ENCODE measurements at places on chromosomes 13 and 19.

GRCh38 chr13:48944221-48944620, 31.5 kb upstream of the FNDC3A start:
- DNase-seq: no peak

- DNase-seq: peak; percentile 18
These were observed 197.1 kb downstream of the ITGBL1 start for GRCh38 chr13:101649488-101650126.

DNA sequence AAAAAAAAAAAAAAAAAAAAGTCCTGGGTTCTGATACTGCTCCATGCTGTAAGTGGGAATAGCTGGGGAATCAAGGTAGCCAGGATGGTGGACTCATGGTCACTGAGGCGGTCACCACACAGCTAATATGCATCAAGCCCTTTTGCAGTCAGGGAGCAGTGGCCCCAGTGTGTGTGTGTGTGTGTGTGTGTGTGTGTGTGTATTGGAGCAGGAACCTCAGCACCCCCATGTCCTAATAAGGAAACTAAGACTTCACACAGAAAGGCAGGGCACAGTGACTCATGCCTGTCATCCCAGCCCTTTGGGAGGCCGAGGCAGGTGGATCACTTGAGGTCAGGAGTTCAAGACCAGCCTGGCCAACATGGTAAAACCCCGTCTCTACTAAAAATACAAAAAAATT, 12.0 kb downstream of the B3GNT3 start:
- DNase-seq: no peak

GRCh38 chr13:71493189-71493588, 373.8 kb downstream of the DACH1 start:
- DNase-seq: no peak

DNA sequence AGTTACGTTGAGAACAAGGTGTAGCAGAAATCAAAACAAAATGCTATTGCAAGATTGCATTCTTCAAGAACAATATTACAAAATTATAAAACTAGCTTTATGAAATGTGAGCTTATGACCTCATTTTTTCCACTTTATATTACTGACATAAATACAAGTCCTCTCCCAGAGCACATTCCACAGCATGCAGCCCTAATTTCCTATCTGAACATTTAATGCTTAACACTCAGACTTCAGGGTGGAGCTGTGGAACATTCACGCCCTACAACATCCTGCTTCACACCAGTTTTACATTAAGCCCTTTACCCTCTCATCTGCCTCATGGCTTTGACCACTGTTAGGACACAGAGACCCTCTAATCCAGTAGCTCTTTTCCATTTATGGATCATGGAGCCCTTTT, 65.5 kb downstream of the EPSTI1 start:
- no peak for DNase-seq

DNA sequence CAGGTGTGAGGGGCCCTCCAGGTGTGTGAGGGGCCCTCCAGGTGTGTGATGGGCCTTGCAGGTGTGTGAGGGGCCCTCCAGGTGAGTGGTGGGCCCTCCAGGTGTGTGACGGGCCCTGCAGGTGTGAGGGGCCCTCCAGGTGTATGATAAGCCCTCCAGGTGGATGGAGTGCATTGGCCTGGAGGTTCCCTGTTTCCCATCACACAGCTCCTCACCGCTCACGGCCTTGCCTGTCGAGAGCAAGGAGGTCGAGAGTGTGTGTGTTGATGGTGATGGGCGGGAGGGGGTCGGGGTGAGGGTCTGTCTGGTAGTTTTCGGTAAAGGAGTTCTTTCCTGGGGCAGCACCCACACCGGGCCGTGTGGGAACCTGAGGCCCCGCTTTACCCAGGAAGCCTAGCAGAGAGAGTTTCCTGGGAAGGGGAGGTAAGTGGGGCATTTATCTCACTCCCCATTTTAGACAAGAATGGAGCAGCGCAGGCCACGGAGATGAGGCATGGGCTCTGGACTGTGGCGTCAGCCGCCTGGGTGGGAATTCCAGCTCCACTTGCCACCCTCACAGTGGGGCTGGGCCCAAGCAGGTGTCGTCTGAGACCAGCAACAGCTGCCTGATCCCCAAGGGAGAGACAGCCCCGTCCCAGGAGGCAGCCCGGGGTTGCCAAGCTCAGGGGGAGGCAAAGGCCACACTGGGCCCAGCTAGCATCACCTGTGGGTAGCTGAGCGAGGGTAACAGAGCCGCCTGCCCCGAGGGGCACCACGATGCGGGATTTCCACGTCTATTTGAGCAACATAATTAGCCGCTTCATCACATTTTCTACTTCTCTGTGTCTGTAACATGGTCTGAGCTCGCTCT, 10.9 kb upstream of the GAS6 start:
- DNase-seq: no peak

- DNase-seq: no peak
These were observed 66.4 kb upstream of the SERP2 start for GRCh38 chr13:44307255-44307654.

GRCh38 chr13:48977286-48977625, 1.5 kb downstream of the FNDC3A start:
- no peak for DNase-seq

DNA sequence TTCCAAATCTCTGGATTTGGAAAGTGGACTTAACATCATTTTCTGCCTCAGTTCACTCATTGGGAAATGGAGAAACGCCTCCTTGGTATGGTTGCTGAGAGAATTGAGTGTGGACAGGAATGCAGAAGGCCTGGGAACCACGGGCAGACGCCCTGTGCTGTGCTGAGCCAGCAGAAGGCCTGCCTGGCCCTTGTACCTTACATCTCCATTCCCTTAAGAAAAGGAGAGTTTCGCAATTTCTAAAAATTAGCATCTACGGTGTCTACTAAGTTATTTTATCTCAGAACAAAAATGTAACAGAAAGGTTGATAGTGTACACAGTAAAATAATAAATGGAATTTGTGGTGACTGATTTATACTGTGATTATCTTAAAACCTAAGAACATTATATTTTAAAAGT, 78.7 kb downstream of the IPO5 start:
- no peak for DNase-seq

DNA sequence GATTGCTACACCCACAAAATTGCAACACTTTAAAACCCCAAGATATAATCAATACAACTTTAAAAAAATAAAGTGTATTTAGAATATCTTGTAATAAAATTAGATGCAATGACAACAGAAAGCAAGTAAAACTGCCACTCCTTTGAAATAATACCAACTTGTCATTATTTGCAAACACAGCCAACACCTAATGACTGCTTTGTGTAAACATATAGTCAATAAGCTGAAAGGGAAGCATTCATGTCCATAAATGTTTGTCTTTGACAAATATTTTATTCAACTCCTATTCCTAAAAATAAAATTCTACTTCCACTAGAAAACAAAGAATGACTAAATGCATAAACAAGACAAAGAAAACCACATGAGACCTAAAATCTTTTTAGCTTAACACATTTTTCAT, 6.6 kb downstream of the SMAD9 start:
- no peak for DNase-seq

GRCh38 chr13:98977568-98978265, at the start of gene DOCK9:
DOCK9 (minus strand) TSS chr13:98978064; CDS start chr13:98977909, 155 bp downstream.
- no peak for DNase-seq

DNA sequence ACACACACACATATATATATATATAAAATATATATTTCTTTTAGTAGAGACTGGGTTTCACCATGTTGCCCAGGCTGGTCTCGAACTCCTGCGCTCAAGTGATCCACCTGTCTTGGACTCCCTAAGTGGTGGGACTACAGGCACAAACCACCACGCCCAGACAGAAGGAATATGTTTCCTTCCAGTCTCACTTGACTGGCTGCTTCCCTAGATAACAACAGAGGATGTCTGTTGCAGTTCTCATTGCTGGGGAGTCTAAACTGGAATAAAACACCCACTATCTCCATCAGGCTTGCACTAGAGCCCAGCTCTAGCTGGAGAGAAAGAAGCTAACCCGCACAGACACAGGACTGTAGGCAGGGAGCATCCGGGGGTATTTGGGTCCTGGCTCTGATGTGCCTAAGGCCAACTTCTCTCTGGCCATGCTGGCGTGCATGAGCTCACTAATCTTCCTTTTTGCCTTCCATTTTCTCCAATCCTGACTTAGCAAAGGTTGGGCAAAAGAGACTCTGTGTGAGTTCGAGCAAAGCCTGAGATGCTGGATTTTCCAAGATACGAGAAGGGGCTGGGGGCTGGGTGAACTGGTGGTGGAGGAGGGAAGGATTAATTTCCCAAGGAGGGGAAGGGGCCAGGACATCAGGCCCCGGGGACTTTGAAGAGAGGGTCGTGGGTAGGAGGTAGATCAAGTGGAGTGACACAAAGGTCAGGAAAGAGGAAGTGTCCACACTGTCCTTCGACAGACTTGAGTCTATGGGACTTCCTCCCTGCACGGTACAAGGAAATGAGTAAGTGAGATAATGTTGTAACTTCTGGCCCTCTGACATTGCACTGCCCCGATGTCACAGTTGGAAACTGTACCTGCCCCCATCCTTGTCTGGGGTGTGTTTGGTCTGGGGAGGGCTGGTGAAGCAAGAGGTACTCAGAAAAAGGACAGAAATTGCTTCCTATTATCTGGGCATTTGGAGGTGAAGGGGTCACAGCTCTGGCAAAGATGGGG, 22.5 kb upstream of the ALOX5AP start:
- DNase-seq: peak; percentile 97

DNA sequence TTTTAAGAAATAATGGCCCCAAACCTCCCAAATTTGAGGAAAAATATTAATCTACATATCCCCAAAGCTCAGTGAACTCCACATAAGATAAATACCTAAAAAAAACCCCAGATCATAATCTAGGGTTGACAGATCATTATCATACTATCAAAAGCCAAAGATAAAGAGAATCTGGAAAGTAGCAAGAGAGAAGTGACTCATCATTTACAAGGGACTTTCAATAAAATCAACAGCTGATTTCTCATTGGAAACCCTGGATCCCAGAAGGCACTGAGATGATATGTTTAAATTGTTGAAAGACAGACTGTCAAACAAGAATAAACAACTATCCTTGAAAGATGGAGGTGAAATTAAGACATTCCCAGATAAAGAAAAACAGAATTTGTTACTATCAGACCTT, 199.3 kb downstream of the KCNRG start:
- no peak for DNase-seq

DNA sequence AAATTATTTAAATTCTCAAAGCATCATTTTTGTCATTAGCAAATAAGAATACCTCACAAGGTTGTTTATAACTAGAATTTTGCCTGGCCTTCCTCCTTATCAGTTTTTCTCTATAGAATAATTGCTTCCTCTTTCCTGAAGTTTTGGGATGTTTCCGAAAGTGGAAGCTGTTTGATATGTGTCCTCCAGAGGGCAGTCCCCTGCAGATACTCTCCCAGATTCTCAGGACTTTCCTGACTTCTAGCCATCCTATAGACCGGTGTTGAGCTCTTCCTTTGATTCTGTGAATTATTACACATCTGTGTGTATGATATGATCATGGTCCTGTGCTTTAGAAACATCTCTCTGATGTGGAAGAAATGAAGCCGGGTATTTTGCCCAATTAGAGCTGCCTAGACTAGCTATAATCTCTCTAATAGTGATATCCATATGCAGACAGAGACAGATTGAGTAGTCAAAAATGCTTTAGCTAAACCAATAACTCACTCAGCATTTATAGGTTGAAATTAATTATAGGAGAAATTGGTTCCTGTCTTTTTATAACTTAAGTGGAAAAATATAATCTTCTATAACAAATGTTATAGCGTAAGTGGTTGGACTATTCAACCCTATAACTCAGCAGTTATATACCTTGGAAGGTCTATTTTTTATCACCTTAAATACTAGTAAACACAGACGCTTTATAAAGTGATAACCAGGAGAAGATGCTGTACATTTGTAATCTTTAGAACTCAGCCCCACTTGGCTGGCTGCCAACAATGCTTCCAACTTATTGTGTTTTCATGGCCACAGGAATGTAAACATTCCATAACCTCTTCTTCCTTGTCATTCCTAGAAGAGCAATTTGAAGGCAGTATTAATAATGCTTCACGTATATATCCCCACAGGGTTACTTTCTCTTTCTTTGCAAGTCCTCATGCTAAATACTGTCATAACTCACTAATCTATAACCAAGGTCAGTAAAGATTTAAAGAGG, 201.0 kb upstream of the RXFP2 start:
- DNase-seq: peak; percentile 58

- DNase-seq: no peak
These were observed 24.5 kb downstream of the CFAP97D2 start for GRCh38 chr13:114203536-114203935.

- no peak for DNase-seq
These were observed 16.4 kb downstream of the SMIM24 start for GRCh38 chr19:3463714-3464586.

DNA sequence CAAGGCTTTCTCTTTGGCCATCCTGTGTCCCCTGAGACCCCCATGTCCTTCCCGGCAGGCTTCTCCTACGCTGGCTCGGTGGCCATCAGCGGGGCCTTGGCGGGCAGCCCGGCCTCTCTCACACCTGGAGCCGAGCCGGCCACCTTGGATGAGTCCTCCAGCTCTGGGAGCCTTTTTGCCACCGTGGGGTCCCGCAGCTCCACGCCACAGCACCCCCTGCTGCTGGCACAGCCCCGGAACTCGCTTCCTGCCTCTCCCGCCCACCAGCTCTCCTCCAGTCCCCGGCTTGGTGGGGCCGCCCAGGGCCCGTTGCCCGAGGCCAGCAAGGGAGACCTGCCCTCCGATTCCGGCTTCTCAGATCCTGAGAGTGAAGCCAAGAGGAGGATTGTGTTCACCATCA, 14.2 kb downstream of the PLEKHJ1 start:
- DNase-seq: no peak

GRCh38 chr19:51771376-51772130, 10.6 kb downstream of the FPR2 start:
- peak; percentile 96 for DNase-seq

- no peak for DNase-seq
These were observed 13.3 kb downstream of the ZSCAN18 start for GRCh38 chr19:58084596-58085347.

DNA sequence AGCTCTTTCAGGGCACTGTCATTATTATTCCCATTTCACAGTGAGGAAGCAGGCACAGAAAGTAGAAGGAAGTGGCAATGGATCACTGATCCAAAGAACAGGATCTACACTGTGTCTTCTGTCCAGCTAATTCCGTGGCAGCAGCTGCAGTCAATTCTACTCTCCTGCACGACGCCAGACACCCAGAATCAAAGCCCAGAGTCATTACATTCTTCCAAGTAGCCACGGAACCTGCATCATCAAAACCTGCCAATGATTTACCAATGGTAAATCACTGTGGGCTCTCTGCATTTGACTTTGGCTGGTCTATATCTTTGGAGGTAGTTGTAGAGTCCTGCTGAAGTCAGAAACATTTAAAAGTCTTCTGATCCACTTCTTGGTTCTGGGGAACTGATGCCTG, 767.7 kb downstream of the LIG4 start:
- no peak for DNase-seq

GRCh38 chr13:55001881-55002280, 1973.3 kb downstream of the OLFM4 start:
- no peak for DNase-seq

- no peak for DNase-seq
These were observed 50.0 kb upstream of the ALOX5AP start for GRCh38 chr13:30685320-30685859.

GRCh38 chr19:10086591-10087192, 575 bp downstream of the SHFL start:
- no peak for DNase-seq
